ENCODE measurements at places on chromosomes 11 and 22. TPM values are rescaled to one million over a fixed set of nuclear protein-coding genes. Genes with fewer than 3 reads are reported as not detected.
A peak's percentile ranks its signal among the peaks of the same experiment; 100 is the strongest.

The PRR33 gene
- total RNA-seq, result not detected

- DNase-seq, result peak; percentile 86
- peak within 1 kb of the TSS; percentile 97 for H3K27ac ChIP-seq
- H3K27me3 ChIP-seq, result no peaks in the 10 kb centered on the region
- peaks cover 37% of the 10 kb centered on the region for H3K4me1 ChIP-seq
Observed at GRCh38 chr11:45922425-45923082, at the start of gene LARGE2. Gene LARGE2, plus strand, starts transcription at chr11:45922656. Its CDS starts 227 bp downstream, at chr11:45922883.

The UBQLN3 gene
- total RNA-seq, result 2.0 TPM

GRCh38 chr22:36239150-36239400, 252 bp downstream of the APOL2 start:
- no peak for DNase-seq
- peak overlapping the region; percentile 81 for H3K27ac ChIP-seq
- peaks cover 30% of the 10 kb centered on the region for H3K4me1 ChIP-seq
- no peaks in the 10 kb centered on the region for H3K27me3 ChIP-seq
- H3K4me3 ChIP-seq, result peak overlapping the region; percentile 16

DNA sequence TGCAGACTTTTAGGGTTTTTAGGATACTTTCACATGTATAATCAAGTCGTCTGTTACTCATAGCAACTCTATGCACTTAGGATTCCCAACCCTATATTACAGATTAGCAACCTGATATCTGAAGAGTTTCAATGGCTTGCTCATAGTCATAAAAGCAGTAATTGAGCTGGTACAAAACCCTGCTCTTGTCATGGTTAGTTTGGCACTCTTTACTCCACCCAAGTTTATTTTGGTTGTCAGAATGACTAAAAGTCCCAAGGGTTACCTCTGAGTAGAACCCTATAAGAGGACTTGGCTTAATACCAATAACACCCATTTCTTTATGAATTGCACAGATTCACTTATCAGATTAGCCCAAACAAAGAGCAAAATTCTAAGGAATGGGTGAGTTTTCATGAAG, 550.6 kb downstream of the SOX6 start:
- H3K36me3 ChIP-seq, result no peaks in the 10 kb centered on the region
- no peak overlapping the region for H3K27ac ChIP-seq
- H3K4me3 ChIP-seq, result no peak overlapping the region
- no peaks in the 10 kb centered on the region for H3K4me1 ChIP-seq
- no peak for DNase-seq
- no peaks in the 10 kb centered on the region for H3K27me3 ChIP-seq

DNA sequence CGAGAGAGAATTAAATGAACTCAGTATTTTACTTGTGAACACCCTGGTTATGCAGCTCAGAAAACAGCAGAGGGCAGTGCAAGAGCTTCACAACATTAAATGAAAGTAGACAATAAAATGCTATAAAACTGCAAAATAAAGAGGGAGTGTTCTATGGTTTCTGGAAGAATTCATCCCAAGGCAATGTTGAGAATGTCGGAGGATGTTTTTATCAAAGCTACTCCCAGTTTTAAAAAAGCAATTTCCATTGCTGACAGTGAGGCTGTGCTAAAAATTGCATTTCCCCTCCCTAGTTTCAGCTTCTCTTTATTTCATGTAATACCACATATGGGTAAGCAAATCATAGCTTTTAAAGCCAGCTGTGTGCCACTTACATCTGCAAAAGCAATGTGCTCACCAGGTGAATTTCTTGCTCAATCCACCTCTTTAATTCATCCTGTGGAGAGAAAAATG, 296.8 kb downstream of the RAB38 start:
- H3K27ac ChIP-seq, result no peak overlapping the region
- DNase-seq, result no peak
- no peaks in the 10 kb centered on the region for H3K4me1 ChIP-seq
- H3K36me3 ChIP-seq, result no peaks in the 10 kb centered on the region
- H3K27me3 ChIP-seq, result no peaks in the 10 kb centered on the region

DNA sequence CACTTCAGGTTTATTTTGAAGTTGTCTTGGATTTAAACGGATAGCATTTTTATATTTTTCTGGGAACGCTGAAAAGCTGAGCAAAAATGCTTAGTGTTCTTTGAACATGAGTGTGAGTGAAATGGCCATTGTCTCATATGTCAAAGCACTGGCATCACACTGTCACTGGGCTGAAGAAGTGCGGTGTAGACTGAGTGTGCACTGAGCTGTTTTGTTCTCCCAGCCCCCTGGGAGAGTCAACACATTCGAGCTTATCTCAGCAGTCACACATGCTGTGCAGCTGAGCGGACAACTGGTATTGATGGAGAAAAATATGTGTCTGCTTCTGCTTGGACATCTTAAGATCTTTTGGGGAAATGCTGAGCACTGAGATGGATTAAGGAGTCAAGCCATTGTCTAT, 90.8 kb downstream of the TECTA start:
- no peak overlapping the region for H3K27ac ChIP-seq
- no peaks in the 10 kb centered on the region for H3K36me3 ChIP-seq
- no peak overlapping the region for H3K4me3 ChIP-seq

DNA sequence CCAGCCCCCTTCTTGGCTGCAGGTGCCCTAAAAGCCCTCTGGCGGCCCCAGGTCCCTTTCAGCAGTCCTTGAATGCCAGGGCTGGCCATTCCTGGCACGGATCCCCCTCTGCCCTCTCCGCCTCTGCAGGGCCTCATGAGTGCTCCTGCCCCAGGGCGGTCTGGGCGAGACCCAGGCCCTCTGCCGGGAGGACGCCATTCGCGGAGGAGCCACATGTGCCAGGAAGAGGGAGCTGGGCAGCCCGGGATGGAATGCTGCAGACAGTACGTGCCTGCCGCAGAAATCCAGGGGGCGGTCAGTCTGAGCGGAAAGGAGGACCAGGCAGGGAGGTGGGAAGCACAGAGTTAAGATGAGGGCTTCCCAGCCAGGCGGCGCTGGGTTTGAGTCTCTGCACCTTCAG, 2.8 kb downstream of the CABP7 start:
- H3K27me3 ChIP-seq, result peaks cover 4% of the 10 kb centered on the region
- DNase-seq, result no peak
- H3K36me3 ChIP-seq, result no peaks in the 10 kb centered on the region
- H3K4me1 ChIP-seq, result peaks cover 13% of the 10 kb centered on the region

DNA sequence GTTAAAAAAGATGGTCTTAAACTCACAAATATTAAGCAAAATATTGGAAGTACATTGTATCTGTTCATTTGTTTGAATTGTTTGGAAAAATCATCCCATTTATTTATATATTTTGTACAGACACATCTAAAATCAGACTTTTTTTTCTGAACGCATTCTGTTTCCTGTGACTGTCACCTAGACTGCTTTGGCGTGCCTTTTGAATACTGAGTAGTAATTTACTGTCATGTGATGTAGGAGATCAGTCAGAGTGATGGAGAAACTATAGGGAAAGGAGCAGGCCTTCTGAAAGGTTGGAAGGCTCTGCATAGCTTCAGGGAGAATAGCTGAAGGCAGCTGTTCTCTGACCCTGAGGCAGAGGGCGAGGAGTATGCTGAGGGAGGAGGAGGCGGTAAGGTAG, 452.0 kb upstream of the ARHGAP42 start:
- H3K27me3 ChIP-seq, result no peaks in the 10 kb centered on the region
- H3K27ac ChIP-seq, result no peak overlapping the region
- no peaks in the 10 kb centered on the region for H3K4me1 ChIP-seq
- H3K4me3 ChIP-seq, result no peak overlapping the region
- no peak for DNase-seq

The SCN4B gene
- total RNA-seq, result 15.7 TPM

The MTMR2 gene
- total RNA-seq, result 27.0 TPM

DNA sequence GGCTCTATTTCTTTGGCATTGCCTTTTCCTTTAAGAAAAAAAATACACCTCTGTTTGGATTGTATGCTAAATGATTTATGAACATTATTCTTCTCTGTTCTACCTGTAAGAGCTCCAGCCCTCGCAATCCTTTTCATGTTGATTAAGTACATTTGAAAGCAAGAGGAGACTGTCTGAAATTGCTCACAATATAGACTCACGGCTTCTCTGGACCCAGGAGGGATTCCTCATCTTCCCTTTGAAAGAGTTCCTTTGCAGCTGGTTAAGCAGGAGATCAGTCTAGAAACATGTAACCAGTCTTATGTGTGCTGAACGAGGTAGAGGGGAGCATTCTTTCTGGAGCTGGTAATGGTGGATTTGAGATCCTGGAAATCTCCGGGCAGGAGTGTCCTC, 47.4 kb downstream of the PKNOX2 start:
- H3K36me3 ChIP-seq, result no peaks in the 10 kb centered on the region
- peaks cover 23% of the 10 kb centered on the region for H3K4me1 ChIP-seq
- H3K27ac ChIP-seq, result no peak overlapping the region
- no peaks in the 10 kb centered on the region for H3K27me3 ChIP-seq
- DNase-seq, result no peak

The OR51B2 gene
- total RNA-seq, result not detected

GRCh38 chr11:77046060-77046501, 11.9 kb downstream of the B3GNT6 start:
- no peaks in the 10 kb centered on the region for H3K4me1 ChIP-seq
- no peaks in the 10 kb centered on the region for H3K27me3 ChIP-seq
- no peak overlapping the region for H3K4me3 ChIP-seq
- DNase-seq, result peak; percentile 51
- H3K36me3 ChIP-seq, result no peaks in the 10 kb centered on the region
- H3K27ac ChIP-seq, result no peak overlapping the region

DNA sequence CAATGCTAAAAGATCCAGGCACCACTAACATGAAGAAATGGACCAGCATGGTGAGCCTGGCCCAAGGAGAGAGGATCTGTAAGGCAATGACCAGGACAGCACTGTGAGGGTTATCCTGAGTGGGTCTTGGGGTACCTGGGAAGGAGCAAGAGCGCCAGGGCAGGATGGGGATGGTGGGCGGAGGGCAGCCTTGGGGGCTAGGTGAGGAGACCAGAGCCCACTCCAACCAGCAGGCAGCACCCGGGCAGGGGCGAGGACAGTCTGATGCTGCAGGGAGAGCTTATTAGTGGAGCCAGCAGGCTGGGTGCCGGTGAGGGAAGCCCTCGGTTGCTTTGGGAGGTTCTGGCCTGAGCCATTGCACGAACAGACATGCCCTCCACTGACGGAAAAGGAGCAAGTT, 10.7 kb upstream of the NAP1L4 start:
- H3K27ac ChIP-seq, result no peak overlapping the region
- no peak overlapping the region for H3K4me3 ChIP-seq
- no peak for DNase-seq
- H3K27me3 ChIP-seq, result no peaks in the 10 kb centered on the region
- peaks cover 5% of the 10 kb centered on the region for H3K36me3 ChIP-seq

The MS4A14 gene
- 0.49 TPM for total RNA-seq

DNA sequence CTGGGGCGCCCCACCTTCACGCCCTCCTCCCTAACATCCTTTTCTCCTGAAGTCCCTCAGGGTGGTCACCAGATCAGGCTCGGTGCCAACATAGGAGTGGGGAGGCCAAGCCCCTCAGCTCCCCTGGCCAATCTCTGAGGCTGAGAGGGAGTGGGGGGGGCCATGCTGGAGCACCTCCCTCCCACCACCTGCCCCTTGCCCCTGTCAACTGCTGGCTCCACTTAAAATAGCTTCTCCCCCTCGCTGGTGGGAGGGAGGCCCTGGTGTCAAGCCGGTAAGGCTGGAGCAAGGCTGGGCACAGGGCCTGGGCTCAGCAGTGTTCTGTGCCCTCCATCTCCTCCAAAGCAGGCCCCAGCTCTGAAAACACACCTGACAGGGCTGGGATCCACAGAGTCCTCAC, 4.9 kb downstream of the PLXNB2 start:
- H3K4me3 ChIP-seq, result no peak overlapping the region
- H3K27me3 ChIP-seq, result no peaks in the 10 kb centered on the region
- H3K36me3 ChIP-seq, result peaks cover 3% of the 10 kb centered on the region
- H3K4me1 ChIP-seq, result peaks cover 80% of the 10 kb centered on the region

The TPP1 gene
- 69.8 TPM for total RNA-seq

DNA sequence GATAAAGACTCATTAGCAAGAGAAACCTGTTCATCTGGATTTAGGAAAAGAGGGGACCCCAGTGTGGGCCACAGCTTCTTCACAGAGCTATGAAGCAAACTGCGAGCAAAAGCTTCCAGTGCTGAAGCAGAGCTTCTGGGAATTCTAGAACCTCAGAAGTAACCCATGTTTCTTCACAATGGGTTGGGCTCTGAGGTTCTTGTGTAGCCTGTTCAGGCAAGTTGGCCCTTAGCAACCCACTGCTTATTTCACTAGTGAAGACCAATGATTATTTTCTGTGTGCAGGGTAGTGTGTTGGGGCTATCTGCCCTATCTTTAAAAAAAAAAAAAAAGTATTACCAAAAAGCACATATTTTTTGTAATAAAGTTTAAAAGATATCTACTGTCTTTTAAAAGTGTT, at the start of gene ACRV1:
TSS of gene ACRV1 (minus strand) at position 101 of the 400 bp plus-strand sequence. CDS start at position 34, 67 bp downstream.
- no peak for DNase-seq
- H3K4me3 ChIP-seq, result no peak within 1 kb of the TSS
- H3K27me3 ChIP-seq, result no peaks in the 10 kb centered on the region
- no peaks in the 10 kb centered on the region for H3K36me3 ChIP-seq
- H3K27ac ChIP-seq, result no peak within 1 kb of the TSS
- no peaks in the 10 kb centered on the region for H3K4me1 ChIP-seq

GRCh38 chr22:35422145-35422544, 22.2 kb downstream of the MCM5 start:
- H3K36me3 ChIP-seq, result peaks cover 20% of the 10 kb centered on the region
- H3K4me3 ChIP-seq, result no peak overlapping the region
- H3K27ac ChIP-seq, result no peak overlapping the region
- DNase-seq, result no peak
- H3K4me1 ChIP-seq, result peaks cover 18% of the 10 kb centered on the region
- H3K27me3 ChIP-seq, result no peaks in the 10 kb centered on the region

DNA sequence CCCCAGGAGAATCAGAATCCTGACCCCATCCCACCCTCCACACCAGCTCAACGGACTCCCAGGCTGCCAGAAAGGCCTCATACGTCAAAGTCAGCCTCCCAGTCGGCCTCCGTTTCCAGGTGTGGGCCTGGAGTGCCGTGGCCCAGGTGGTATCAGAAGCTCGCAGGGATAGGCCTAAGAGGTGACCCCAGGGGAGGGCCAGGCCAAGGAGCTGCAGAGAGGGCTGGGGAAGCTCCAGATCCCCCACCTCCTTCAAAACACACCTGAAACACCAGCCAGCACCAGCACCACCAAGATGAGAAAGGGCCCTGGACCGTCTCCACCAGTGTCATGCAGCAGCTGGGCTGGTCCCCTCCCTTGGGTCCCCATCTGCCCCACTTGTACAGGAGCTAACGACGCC, 20.3 kb downstream of the ASCL2 start:
- no peaks in the 10 kb centered on the region for H3K4me1 ChIP-seq
- H3K27me3 ChIP-seq, result no peaks in the 10 kb centered on the region
- no peak overlapping the region for H3K27ac ChIP-seq
- H3K4me3 ChIP-seq, result no peak overlapping the region
- H3K36me3 ChIP-seq, result no peaks in the 10 kb centered on the region

The CARD10 gene
- total RNA-seq, result 17.3 TPM
